ENCODE measurements at places on chromosomes 4 and X.

GRCh38 chrX:11431786-11432185, 138.6 kb downstream of the AMELX start:
- no peaks in the 10 kb centered on the region for H3K36me3 ChIP-seq
- no peak for DNase-seq
- peaks cover 20% of the 10 kb centered on the region for H3K27me3 ChIP-seq
- no peak overlapping the region for H3K27ac ChIP-seq

DNA sequence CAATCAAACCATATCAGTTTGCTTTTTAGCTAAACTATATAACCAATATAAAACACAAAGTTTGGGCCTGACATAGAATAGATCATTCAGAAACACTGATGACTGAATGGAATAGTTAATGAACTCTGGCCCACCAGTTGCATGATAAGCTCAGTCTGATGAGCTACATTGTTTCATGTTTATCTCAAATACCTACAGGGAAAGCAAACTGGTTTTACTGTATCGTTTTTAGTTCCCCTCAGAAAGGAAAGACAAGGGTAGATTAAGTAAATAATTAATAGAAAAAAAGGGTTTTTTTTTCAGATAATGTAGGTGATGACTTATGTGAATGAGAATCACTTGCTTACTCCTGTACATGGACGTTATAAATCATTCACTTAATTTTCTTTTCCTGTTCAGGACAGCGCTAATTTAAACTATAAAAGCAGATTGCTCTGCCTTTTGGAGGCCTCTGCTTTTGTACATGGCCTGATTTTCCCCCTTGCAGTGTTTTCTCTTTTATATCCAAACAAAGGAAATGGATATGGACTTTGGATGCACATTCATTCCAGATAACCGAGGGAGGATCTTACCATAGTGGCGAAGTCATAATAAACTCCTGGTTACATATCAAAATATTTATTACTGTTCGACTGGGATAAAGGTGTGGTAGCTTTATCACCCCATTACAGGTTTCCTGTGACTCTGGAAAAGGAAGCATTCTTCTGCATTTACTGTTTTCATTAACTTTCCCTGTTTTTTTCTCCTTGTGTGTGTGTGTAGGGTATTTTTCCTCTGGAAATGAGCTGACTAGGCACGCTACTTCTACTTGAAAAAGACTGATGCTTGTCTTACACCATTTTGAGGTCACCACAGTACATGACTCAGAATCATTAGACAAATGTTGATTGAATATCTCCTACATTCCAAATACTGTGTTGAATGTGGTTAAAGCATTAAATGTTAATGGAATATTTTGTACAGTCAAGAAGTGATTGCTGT, 373.1 kb upstream of the HS3ST1 start:
- no peak for DNase-seq
- no peaks in the 10 kb centered on the region for H3K36me3 ChIP-seq
- no peak overlapping the region for H3K27ac ChIP-seq

GRCh38 chr4:1250921-1251772, 2.2 kb upstream of the CTBP1 start:
- H3K27me3 ChIP-seq: no peaks in the 10 kb centered on the region
- peak overlapping the region; percentile 91 for H3K4me3 ChIP-seq
- H3K4me1 ChIP-seq: peaks cover 64% of the 10 kb centered on the region
- no peak for DNase-seq
- H3K36me3 ChIP-seq: peaks cover 26% of the 10 kb centered on the region
- peak overlapping the region; percentile 97 for H3K27ac ChIP-seq

GRCh38 chr4:6969826-6970800, 60.5 kb downstream of the TBC1D14 start:
- no peak for DNase-seq
- H3K4me1 ChIP-seq: peaks cover 31% of the 10 kb centered on the region
- no peaks in the 10 kb centered on the region for H3K27me3 ChIP-seq
- no peak overlapping the region for H3K27ac ChIP-seq
- H3K36me3 ChIP-seq: peaks cover 6% of the 10 kb centered on the region

GRCh38 chr4:94329933-94330332, 12.7 kb downstream of the HPGDS start:
- no peak for DNase-seq
- H3K36me3 ChIP-seq: peaks cover 2% of the 10 kb centered on the region
- no peaks in the 10 kb centered on the region for H3K27me3 ChIP-seq
- H3K27ac ChIP-seq: no peak overlapping the region
- H3K4me3 ChIP-seq: no peak overlapping the region
- H3K4me1 ChIP-seq: no peaks in the 10 kb centered on the region

GRCh38 chr4:81032771-81033684, 2.5 kb downstream of the BMP3 start:
- H3K4me3 ChIP-seq: no peak overlapping the region
- peaks cover 64% of the 10 kb centered on the region for H3K27me3 ChIP-seq
- no peak for DNase-seq
- H3K27ac ChIP-seq: no peak overlapping the region

- no peaks in the 10 kb centered on the region for H3K36me3 ChIP-seq
- H3K4me3 ChIP-seq: no peak overlapping the region
- H3K4me1 ChIP-seq: no peaks in the 10 kb centered on the region
- no peak overlapping the region for H3K27ac ChIP-seq
Observed at GRCh38 chrX:41960142-41960541, 36.8 kb upstream of the CASK start.

- no peaks in the 10 kb centered on the region for H3K4me1 ChIP-seq
- DNase-seq: no peak
- H3K27ac ChIP-seq: no peak overlapping the region
- H3K36me3 ChIP-seq: no peaks in the 10 kb centered on the region
Observed at GRCh38 chrX:37989304-37989703, 17.0 kb upstream of the SYTL5 start.

DNA sequence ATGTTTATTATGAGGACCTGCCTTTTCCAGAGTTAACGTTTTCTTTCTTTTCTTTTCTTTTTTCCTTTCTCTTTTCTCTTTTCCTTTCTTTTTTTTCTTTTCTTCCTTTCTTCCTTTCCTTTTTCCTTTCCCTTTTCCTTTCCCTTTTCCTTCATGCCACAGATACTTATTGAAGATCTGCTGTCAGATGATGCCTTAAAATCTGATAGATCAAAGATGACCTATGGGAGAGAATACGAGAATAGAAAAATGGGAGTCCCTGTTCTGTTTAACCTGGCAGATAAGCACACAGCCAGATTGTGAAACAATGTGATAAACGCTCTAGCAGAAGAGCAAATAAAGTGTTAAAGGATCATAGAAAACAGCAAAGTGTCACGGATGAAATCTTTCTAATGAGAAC, 38.9 kb downstream of the AFF1 start:
- H3K36me3 ChIP-seq: peaks cover 2% of the 10 kb centered on the region
- peaks cover 28% of the 10 kb centered on the region for H3K4me1 ChIP-seq
- H3K27me3 ChIP-seq: no peaks in the 10 kb centered on the region
- no peak for DNase-seq

DNA sequence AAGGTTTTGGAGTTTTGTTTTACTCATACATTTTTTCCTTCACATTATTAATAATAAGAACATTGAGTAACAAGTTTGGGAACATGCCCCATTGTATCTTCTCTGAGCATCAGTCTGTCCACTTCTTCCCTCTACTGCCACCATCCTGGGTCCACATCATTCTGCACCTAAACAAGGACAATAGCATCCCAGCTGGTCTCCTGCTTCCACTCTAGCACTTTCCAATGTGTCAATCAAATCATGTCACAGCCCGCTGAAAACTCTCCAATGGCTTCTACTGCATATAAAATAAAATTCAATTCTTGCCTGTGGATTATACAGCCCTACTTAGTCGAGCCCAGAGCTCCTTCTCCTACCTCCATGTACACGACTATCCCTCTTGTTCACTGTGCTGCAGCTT, 66.8 kb upstream of the RBPJ start:
- DNase-seq: no peak
- H3K27me3 ChIP-seq: no peaks in the 10 kb centered on the region
- no peaks in the 10 kb centered on the region for H3K36me3 ChIP-seq
- no peaks in the 10 kb centered on the region for H3K4me1 ChIP-seq
- H3K27ac ChIP-seq: no peak overlapping the region
- H3K4me3 ChIP-seq: no peak overlapping the region

- H3K4me3 ChIP-seq: no peak overlapping the region
- DNase-seq: no peak
- H3K36me3 ChIP-seq: no peaks in the 10 kb centered on the region
- H3K27ac ChIP-seq: no peak overlapping the region
- H3K4me1 ChIP-seq: no peaks in the 10 kb centered on the region
Observed at GRCh38 chrX:2767631-2768455, 16.0 kb downstream of the XG start.

- no peak for DNase-seq
- no peak overlapping the region for H3K27ac ChIP-seq
- no peak overlapping the region for H3K4me3 ChIP-seq
- H3K36me3 ChIP-seq: peaks cover 5% of the 10 kb centered on the region
- peaks cover 6% of the 10 kb centered on the region for H3K4me1 ChIP-seq
Observed at GRCh38 chr4:108094923-108095482, 73.7 kb downstream of the LEF1 start.

GRCh38 chr4:26524011-26524410, 33.7 kb upstream of the CCKAR start:
- no peak overlapping the region for H3K4me3 ChIP-seq
- H3K27me3 ChIP-seq: peaks cover 29% of the 10 kb centered on the region
- H3K27ac ChIP-seq: no peak overlapping the region
- no peaks in the 10 kb centered on the region for H3K36me3 ChIP-seq
- H3K4me1 ChIP-seq: no peaks in the 10 kb centered on the region

GRCh38 chr4:168361365-168362024, 42.9 kb upstream of the DDX60 start:
- H3K27me3 ChIP-seq: no peaks in the 10 kb centered on the region
- DNase-seq: no peak
- peaks cover 28% of the 10 kb centered on the region for H3K4me1 ChIP-seq
- H3K27ac ChIP-seq: no peak overlapping the region
- H3K36me3 ChIP-seq: peaks cover 25% of the 10 kb centered on the region
- H3K4me3 ChIP-seq: no peak overlapping the region

DNA sequence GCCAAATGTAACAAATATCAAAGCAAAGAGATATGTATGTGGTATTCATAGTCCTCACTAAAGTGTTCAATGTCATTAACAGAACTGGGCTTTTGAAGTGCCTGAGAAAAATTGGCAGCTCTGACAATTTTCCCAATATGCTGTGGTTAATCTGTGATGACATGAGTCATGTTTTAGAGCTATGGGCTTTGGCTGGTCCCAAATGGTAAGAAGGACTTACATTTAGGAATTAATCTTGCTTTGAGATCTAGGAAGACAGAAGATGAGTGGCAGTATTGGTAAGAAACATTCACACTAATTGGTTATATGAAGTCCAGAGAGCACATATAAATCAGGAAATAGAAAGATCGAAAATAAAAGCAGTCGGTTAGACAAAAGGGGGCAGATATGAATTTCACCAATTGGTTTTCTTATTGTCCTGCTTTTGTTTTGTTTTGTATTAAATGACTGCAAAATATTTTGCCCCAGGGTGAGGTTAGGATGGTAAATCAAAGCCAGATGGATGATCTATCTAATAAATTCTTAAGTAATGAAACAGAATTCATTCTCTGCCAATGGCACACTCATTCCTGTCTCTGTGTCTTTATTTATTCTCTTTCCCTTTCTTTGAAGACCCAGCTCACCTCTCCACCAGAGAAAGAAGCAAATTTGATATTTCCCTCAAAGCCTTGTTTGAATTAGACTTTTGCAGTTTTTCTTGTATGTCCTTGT, 993.1 kb downstream of the RPA4 start:
- no peak overlapping the region for H3K27ac ChIP-seq
- no peak overlapping the region for H3K4me3 ChIP-seq

GRCh38 chr4:156623376-156623775, 348.2 kb downstream of the PDGFC start:
- no peaks in the 10 kb centered on the region for H3K36me3 ChIP-seq
- DNase-seq: no peak
- no peak overlapping the region for H3K4me3 ChIP-seq
- H3K27me3 ChIP-seq: no peaks in the 10 kb centered on the region
- H3K27ac ChIP-seq: no peak overlapping the region

GRCh38 chrX:13923289-13923688, 106.4 kb upstream of the GPM6B start:
- no peak overlapping the region for H3K4me3 ChIP-seq
- H3K4me1 ChIP-seq: no peaks in the 10 kb centered on the region

GRCh38 chr4:184733654-184734524, at the start of gene CENPU:
Gene CENPU (minus strand): TSS chr4:184734096. CDS start chr4:184734062, 34 bp downstream.
- peaks cover 17% of the 10 kb centered on the region for H3K36me3 ChIP-seq
- DNase-seq: peak; percentile 87
- H3K4me1 ChIP-seq: peaks cover 26% of the 10 kb centered on the region
- H3K27me3 ChIP-seq: no peaks in the 10 kb centered on the region
- H3K27ac ChIP-seq: peak within 1 kb of the TSS; percentile 92

DNA sequence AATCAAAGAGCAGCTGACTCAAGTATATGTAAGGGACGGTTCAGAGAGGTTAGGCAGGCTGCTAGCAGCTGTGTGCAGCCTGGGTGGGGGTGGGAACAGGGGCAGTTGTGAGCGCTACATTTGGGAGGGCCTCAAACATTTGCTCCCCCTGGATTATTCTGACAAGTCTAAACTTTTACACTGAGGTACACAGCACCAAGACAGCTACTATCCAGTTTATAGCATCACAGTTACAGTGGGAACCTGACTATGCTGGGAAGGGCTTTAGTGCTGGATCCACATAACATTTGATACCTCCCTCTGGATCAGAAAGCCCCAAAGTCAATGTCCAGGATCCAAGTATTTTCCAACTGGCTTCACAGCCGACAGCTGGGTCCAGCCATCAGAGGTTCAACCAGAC, 55.8 kb upstream of the GIMD1 start:
- H3K4me3 ChIP-seq: no peak overlapping the region
- peaks cover 1% of the 10 kb centered on the region for H3K36me3 ChIP-seq
- H3K4me1 ChIP-seq: no peaks in the 10 kb centered on the region
- H3K27me3 ChIP-seq: no peaks in the 10 kb centered on the region
- no peak for DNase-seq
- H3K27ac ChIP-seq: no peak overlapping the region

- no peak overlapping the region for H3K4me3 ChIP-seq
- no peaks in the 10 kb centered on the region for H3K27me3 ChIP-seq
- H3K4me1 ChIP-seq: no peaks in the 10 kb centered on the region
- DNase-seq: no peak
- H3K36me3 ChIP-seq: peaks cover 1% of the 10 kb centered on the region
Observed at GRCh38 chrX:131791608-131792355, 231.3 kb upstream of the STK26 start.
